H4 (cell line): ENCODE measurements at places on chromosomes 1 and 21. TPM values are rescaled to one million over a fixed set of nuclear protein-coding genes. Genes with fewer than 3 reads are reported as not detected.

Gene C4BPA
- 0.15 TPM in 1 of 2 replicates, not detected in the other for total RNA-seq

Gene SASS6
- 8.1 and 9.4 TPM in 2 replicates for total RNA-seq

Gene PKP1
- total RNA-seq, result not detected in 2 replicates

DNA sequence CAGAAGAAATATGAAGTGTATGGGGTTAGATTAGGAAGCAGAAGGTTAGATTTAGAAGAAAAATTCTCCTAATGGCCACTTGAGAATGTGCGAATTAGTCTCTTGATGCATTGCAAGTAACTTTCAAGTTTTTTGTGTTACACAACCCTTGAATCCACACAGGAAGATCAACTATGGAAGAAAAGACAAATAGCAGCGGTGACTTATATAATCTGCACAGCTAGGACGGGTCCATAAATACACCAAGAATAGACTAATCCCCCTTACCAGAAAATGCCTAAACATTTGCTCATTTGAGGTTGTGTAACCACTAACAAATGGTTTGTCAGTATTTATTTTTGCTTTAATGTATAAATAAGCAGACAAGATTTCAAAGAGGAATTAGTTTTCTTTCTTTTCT, 182.6 kb downstream of the TGFB2 start:
- peak; percentile 64 for DNase-seq

- no peak for DNase-seq
These were observed 70.5 kb upstream of the HSPA13 start for GRCh38 chr21:14453339-14454015.

GRCh38 chr1:193545171-193545570, 358.8 kb upstream of the B3GALT2 start:
- no peak for DNase-seq

DNA sequence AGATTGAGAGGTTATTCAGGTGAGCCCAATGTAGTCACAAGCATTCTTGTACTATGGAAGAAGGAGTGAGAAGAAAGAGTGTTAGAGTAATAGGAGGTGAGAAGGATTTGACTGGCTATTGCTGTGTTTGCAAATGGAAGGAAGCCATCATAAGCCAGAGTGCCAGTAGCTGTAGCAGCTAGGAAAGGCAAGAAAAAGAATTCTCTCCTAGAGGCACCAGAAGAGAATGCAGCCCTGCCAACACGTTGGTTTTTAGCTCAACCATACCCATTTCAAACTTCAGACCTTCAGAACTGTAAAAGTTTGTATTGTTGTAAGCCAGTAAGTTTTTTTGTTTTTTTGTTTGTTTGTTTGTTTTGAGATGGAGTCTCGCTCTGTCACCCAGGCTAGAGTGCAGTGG, 8.9 kb upstream of the IL12RB2 start:
- DNase-seq, result no peak
